ENCODE measurements at places on chromosomes 5 and 9.

DNA sequence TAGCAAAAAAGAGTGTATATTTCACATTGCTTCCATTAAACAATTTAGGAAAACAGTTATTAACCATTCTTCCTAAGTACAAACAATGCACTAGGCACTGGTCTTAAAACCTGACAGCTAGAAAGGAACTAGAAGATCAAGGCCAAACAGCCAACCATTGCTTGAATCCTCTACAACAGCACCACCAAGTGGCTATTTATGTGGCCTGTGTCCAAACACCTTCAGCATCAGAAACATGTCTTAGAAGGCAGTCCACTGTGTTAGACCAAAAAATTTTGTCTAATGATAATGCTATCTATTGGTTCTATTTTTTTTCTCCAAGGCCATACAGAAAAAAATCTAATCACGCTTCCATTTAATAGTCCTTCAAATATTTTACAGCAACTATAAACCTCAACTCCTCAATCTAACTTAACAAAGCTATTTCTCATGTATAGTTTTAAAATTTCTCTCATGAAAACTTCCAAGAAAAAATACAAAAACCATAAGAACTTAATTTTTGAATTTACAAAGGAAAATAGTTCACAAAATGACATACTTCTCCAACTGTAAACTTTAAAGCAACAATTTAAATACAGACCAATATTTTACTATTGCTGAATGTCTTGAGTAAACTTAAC lies 36.1 kb downstream of the CAAP1 start:
- DNase-seq, result peak; percentile 57

DNA sequence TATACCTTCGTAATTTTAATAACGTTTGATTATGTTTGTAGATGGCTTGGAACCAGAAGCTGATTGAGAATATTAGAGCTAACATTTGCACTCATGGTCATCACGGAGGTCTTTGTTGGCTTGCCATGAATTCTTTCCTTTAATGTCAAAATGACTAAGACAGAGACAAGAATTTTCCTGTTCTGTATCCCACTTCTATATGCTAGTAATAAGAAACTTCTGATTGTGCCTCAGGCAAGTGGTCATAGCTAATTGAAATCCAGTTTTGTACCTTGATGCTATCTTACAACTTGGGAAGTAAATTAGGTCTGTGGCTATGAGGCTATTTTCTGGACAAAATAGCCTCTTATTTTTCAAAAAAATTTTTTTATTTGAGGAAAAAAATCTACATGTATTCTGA lies 167.6 kb downstream of the RANBP17 start:
- DNase-seq, result no peak

DNA sequence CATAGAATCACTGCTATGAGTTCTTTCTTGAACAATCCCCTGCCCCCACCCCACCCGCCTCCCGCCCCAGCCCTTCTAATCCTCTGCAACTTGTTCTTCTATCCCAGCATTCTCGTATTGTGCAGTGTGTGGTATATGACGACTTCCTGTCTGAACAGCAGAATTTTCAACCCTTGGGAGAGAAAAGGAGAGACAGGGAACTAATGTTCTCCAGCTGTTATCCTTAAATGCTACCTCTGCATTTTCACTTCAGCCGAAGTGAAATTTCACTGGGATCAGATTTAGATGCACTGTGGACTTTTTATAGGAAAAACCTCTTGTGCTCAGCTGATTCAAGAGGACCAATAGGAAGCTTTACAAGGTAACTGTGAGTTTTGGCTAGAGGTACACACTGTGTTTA lies 2.2 kb downstream of the FBXL7 start:
- DNase-seq, result no peak

DNA sequence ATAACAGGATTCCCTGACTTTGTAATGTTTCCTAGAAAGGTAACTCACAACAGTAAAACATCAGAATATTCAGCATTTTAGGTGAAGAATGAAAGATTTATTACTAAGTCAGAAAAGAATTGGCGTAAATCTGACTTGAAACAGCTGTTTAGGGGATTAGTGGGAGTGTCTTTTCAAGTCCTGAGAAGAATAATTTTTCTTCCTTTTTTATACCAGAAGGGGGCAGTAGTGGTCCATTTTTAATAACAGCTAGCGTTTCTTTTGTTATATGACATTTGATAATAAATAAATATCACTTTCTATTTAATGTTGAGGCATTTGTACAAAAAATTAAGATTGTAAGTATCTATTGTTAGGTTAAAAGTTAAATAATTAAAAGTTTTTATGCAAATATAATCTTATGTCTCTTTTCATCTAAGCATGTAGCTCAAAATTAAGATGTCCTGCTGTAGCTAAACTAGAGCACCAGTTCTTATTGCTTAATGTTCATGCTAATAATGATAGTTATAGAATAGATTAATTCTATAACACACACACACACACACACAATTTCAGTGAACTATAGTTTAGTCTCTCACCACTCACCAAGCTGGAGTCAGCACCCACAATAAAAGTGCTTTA lies 258.7 kb upstream of the ARRDC3 start:
- peak; percentile 26 for DNase-seq
